ENCODE measurements at places on chromosomes 16 and 17.
A peak's percentile ranks its signal among the peaks of the same experiment; 100 is the strongest.

DNA sequence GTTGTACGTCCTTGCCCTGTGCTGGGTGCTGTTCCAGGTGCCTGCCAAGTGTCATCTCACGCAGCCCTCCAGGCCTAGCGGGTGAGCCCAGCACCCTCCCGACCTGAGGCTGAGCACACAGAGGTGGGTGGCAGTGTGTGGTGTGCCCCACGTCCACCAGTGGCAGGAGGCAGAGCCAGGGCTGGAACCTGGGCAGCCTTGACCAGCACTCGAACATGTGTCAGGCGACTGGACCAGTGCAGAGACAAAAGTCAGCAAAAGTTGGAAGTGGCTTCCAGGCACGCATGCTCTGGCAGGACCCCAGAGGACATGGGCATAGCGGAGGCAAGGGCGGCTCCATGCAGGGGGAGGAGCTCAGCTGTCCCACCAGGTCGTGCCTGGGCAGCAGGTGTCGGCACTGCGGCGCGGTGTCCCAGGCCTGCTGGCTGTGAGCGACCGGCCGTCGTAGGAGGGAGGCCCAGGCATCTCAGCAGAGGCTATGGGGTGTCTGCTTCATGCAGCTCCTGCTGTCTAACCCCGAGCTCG, 35.8 kb downstream of the COX4I1 start:
- no peak for DNase-seq

DNA sequence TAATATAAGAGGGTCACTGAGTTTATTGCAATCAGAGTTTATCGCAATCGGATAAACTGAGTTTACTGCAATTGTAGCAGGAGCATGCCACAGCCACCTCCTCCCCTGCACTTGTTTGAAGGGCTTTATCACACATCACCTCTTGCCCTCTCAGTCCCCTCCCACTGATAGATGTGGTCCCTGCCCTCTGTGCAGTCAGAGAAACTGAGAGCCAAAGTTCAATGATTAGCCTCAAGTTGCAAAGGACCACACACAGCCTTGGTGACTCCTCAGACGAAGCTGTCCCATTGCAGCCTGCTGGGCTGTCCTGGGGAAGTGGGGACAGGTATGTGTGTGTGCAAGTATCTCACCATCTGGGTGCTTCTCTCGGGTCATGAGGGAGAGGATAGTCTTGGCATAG, 13.6 kb downstream of the ACLY start:
- no peak for DNase-seq

GRCh38 chr17:76527430-76528111, 9.9 kb downstream of the CYGB start:
- DNase-seq, result no peak

GRCh38 chr16:72313903-72314302, 141.9 kb upstream of the PMFBP1 start:
- DNase-seq, result no peak

DNA sequence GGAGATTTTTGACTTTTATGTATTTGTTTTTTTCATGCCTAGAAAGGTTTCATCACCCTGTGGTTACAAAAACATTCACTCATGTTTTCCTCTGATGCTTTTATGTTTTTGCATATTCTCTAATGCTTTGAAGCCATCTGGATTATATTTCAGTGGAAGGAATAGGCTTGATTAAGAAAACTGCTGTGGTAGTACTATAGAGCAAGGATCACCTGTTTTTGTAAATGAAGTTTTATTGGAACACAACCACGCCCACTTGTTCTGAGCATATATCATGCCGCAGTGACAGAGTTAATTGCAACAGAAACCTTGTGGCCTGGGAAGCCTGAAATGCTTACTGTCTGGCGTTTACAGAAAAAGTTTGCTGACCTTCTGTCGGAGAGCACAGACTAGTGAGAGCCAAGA, 11.5 kb downstream of the COX10 start:
- DNase-seq, result no peak

GRCh38 chr17:29778956-29779811, 150.8 kb downstream of the SSH2 start:
- DNase-seq, result peak; percentile 48

GRCh38 chr16:89291776-89292175, 74.3 kb downstream of the ZNF778 start:
- DNase-seq, result no peak

DNA sequence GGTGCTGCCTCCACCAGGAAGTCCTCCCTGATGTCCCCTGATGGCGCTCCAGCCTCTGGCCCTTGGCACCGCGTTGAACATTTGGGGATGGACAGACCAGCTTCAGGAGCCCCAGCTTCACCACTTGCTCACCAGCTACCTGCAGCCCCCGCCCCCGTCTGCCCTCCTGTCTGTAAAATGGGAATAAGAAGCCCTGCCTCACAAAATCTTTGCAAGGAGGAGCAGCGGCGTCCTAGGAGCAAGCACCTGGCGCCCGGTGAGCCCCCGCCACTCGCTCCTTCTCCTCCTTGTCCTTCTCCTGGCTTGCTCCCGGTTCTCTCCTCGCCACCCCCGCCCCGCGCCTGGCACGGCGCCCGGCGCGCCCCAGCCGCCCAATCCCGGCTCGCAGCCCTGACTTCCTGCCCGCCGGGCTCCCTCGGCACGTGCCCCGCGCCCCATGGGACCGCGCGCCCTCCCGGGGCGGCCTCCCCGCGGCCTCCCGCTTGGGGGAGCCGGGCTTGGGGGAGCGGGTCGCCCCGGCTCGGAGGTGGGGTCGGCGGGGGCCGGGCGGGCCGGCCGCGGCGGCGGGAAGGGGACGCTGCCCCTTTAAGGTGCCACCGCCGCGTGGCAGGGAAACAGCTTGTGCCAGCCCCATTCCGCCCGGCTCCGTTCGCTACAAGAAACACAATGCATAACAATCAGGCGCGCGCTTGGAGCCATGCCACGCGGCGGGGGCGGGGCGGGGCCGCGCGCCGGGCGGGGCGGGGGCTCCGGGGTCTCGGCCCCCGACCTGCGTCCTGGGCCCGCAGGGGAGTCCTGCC, 9.1 kb upstream of the PPP1R1B start:
- DNase-seq, result peak; percentile 47

- DNase-seq, result no peak
Measured at GRCh38 chr16:5944971-5945370, 847.4 kb upstream of the EEF2KMT start.

GRCh38 chr16:63690961-63691360, 1430.9 kb downstream of the CDH11 start:
- no peak for DNase-seq

GRCh38 chr17:71726341-71726740, 394.5 kb upstream of the SOX9 start:
- DNase-seq, result peak; percentile 75

- DNase-seq, result no peak
Measured at GRCh38 chr17:80791758-80792284, 199.8 kb upstream of the CHMP6 start.

- DNase-seq, result no peak
Measured at GRCh38 chr17:12402963-12403622, 262.6 kb upstream of the MYOCD start.

DNA sequence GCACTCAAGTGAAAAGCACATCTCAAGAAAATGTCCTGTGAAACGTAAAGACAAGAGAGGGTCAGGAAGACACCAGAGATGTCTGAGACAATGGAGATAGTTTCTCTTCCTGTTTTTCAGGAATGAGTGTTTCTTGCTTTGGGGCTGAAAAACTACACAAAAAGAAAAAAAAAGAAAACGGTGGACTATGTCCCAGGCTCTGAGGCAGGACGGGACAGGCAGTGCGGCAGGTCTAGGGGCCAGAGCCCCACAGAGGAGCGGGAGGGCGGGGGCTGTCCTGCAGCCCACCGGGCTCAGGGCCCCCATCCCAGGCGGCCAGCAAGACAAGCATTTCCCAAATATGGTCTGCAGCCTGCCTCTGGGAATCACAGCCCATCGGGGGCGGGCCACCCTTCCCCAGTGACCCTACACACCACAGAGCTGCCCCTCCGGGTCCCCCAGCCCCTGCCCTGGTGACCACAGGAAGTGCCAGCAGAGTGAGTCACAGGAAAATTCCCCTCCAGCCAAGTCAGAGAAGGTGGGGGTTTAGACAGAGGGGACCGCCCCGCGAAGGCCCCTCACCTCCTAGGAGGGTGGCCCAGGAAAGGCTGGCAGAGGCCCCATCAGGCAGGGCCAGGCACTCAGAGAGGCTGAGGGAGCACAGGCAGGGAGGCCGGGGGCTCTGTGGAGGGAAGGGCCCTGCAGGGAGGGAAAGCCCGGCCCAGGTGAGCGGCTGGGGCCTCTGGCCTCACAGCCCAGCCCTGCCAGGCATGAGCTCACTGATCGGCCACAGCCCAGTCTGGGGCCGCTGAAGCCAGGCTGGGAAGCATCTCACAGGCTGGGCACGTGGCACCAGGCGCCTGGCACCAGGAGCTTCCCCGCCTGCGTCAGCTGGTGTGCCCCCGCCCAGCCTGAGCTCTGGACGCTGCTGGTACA, 6.3 kb downstream of the BCAR1 start:
- DNase-seq, result no peak

GRCh38 chr16:65763640-65764305, 602.7 kb upstream of the CDH5 start:
- DNase-seq, result no peak

DNA sequence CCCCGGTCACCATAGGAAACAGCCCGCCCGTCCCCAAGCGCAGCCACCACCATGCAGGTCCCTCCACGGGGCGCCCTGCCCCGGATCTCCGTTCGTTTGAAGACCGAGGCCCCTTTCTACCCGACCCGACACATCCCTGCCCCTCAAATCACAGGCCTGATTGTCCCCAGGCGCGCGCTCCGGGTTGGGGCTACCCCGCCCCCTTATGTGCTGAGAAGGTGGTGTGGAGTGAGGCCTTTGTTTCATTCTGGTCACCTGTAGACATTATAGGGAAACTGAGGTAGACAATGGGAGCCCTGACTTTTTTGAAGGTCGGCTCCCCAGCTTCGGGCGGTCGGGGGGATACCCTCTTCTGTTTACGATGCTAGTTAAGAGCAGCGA, 763 bp upstream of the ACTG1 start:
- DNase-seq, result peak; percentile 54

- no peak for DNase-seq
Measured at GRCh38 chr17:40801157-40801556, 1.4 kb upstream of the KRT28 start.

GRCh38 chr17:77834170-77835115, 124.1 kb upstream of the TNRC6C start:
- no peak for DNase-seq

- DNase-seq, result no peak
Measured at GRCh38 chr16:79915761-79916160, 315.2 kb upstream of the MAF start.

Measured in NCI-H1694 (cell line).